Suppressor macrophage treated with lipopolysaccharide for 1 hour (primary cell): ENCODE measurements at places on chromosomes 6 and 20.

GRCh38 chr6:24919056-24919892 is 16.5 kb downstream of the RIPOR2 start:
- DNase-seq: peak; percentile 53

- no peak for DNase-seq
Measured at GRCh38 chr6:16999491-17000436, 102.1 kb upstream of the STMND1 start.

DNA sequence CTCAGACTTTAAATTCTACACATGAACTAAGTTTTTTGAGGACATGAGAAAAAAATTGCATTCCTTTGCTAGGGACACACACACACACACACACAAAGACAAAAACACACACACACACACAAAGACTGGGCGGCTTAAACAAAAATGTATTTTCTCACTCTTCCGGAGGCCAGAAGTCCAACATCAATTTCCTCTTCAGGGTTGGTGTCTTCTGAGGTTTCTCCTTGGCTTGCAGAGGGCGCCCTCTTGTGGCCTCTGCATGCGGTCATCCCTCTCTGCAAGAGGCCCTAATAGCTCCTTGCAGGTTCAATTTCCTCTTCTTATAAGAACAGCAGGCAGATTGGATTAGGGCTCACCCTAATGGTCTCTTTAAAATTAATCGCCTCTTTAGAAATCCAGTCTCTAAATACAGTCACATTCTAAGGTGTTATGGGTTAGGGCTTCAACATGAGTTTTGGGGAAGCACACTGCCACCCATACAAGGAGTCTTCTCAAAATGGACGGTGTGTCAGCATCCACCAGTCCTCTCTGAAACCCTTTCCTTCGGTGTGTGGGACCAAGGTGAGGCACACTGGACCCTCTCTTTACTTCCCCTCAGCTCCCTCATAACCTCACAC is 61.4 kb downstream of the GPR6 start:
- DNase-seq: peak; percentile 89

- no peak for DNase-seq
Measured at GRCh38 chr6:53309059-53309900, 39.5 kb downstream of the ELOVL5 start.

- peak; percentile 36 for DNase-seq
Measured at GRCh38 chr6:124546601-124547000, 415.6 kb upstream of the RNF217 start.

- peak; percentile 82 for DNase-seq
Measured at GRCh38 chr20:11204926-11205768, 531.3 kb upstream of the JAG1 start.

DNA sequence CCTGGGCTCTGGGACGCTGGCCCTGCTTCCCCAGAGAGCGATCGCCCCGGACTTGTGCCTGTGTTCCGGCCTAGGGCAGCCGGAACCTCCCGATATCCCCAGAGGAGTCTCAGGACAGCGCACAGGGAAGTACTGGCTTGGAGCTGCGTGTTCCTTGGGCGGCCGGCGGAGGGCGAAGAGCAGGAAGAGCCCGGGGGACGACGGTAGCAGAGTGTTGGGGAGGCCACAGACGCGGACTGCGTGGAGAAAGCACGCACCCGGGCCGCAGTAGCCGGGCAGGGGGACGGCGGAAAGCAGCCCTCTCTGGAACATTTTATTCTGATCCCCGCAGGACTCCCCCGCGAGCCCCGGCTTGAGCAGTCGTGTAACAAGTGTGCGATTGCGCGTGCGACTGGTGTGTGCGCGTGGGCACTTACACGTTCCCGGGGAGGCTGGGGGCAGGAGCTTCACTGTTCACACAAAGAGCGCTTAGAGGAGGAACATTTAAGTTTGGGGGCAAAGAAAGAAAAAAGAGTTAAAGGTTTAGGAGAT is 36.1 kb downstream of the NCR2 start:
- peak; percentile 64 for DNase-seq

DNA sequence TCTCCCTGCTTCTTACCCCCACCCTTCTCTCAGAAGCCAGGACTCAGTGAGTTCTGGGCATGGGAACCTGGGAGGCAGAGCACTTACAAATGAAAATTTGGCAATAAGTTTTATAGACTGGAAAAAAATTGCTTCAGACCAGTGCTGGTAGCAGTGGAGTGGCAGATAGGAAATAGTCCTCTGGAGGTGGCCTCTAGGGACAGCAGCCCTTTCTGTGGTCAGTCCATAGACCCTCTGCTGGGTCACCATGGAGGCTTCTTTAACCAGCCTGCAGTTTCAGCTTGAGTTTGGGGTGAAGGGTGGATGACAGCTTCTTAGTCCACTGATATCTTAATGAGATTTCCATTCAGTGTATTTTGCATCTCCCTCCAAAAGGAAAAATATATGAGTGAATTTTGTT is 179.1 kb downstream of the ARID1B start:
- no peak for DNase-seq

DNA sequence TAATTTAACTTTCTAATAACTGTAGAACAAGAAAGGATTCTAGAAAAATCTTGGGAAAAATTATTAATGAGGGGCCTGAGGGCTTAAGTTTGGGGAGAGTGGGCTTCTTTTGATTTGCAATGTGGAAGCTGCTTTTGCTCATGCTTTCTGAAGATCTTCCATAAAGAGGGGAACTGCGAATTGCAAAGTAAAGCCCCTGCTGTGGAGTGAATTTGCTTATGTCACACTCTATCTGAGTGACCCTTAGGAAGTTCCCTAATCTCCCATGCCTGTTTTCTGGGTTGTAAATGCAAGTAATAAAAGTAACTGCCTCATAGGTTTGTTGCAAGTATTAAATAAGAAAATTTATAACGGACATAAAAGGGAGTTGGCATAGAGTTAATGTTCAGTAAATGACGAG is 301.2 kb downstream of the PLCB1 start:
- DNase-seq: peak; percentile 81

DNA sequence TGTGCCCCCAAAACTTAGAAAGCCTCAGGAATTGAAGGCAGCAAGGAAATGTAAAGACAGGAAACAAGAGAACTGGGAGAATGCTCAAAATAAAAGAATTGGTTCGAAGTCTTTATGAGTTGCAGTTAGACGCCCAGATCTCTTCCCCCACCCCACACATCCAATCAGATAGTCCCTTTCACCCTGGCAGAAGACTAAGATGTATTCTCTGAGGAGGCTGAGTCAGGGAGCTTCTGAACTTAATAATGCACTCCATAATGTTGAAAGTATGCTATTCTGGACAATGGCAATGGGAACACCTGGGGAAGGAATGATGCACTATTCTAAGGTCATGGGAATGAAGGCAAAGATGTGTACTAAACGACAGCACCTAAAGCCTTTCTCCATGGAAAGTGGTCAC is 173.6 kb downstream of the MTFR2 start:
- no peak for DNase-seq

GRCh38 chr6:127818149-127818548 is 82.7 kb downstream of the THEMIS start:
- no peak for DNase-seq

DNA sequence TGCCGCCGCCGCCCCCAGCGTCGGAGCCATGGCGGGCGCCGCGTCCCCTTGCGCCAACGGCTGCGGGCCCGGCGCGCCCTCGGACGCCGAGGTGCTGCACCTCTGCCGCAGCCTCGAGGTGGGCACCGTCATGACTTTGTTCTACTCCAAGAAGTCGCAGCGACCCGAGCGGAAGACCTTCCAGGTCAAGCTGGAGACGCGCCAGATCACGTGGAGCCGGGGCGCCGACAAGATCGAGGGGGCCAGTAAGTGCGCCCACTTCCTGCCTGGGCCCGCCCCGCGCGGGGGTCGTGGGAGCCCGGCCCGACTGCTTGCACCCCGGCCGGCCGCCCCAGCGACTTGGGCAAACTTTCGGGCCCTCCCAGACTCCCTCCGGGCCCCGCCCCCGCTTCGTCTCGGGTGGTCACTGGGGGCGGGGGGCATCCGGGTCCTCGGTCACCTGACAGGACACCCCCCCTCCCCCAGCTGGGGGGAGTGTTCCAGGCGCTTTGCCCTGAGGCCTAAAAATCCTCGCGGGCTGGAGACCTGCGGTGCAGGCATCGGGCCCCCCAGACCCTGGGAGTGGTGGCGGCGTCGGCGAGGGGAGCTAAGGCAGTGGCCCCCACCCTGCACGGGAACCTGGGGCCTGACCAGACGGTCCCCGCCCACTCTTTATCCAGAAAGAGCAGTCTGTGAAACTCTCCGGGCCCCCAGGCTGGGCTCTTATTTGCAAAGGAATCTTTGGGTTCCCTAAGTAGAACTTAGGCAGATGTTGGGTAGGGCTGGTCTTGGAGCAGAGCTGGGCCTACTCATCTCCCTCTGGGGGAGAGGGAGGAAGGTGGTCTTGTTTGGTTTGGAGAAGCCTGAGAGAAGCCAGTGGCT is 501 bp downstream of the PLCG1 start:
- DNase-seq: peak; percentile 14

DNA sequence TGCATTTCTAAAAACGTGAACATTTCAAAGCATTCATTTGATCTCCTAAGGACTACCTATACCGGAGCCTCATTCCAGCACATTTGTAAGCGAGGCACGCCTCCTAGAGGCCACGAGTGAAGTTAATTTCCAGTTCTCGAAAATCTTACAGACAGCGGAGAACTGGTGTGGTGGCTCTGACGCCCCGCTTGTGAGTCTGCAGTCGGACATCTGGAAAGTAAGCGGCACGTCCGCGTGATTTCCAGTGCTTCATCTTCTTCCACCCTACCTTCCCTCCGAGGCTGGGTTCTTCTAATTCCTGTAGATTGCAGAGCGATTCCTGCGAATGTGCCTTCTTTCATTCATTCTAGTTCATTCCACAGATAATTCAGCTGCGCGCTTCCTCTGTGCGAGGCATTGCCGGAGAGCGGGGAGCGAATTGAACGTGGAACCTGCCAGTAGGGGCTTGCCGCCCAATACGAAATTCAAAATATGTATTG is 810 bp upstream of the PRIM2 start:
- DNase-seq: peak; percentile 91

- DNase-seq: peak; percentile 63
Measured at GRCh38 chr20:49132995-49133478, 55.1 kb downstream of the STAU1 start.

DNA sequence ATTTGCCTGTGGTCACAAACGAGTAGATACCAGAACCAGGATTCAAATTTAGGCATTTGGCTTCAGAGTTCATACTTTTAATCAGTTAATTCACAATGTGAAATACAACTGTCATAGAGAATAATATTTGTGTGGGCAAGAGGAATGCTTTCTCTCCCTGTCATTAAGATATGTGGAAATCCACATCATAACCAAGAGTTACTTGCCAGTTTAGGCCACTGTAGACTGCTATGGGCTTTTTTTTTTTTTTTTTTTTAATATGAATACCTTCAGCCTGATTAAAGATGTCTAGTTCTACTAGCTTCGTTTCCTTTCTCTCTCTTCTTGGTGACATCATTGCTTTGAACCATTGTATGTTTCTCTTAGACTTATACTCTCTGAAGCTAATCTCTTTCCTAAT is 244.9 kb downstream of the ZFAND3 start:
- no peak for DNase-seq
